CD8-positive, alpha-beta memory T cell (primary cell): ENCODE measurements at places on chromosomes 11 and 22. TPM values are rescaled to one million over a fixed set of nuclear protein-coding genes. Genes with fewer than 3 reads are reported as not detected.

DNA sequence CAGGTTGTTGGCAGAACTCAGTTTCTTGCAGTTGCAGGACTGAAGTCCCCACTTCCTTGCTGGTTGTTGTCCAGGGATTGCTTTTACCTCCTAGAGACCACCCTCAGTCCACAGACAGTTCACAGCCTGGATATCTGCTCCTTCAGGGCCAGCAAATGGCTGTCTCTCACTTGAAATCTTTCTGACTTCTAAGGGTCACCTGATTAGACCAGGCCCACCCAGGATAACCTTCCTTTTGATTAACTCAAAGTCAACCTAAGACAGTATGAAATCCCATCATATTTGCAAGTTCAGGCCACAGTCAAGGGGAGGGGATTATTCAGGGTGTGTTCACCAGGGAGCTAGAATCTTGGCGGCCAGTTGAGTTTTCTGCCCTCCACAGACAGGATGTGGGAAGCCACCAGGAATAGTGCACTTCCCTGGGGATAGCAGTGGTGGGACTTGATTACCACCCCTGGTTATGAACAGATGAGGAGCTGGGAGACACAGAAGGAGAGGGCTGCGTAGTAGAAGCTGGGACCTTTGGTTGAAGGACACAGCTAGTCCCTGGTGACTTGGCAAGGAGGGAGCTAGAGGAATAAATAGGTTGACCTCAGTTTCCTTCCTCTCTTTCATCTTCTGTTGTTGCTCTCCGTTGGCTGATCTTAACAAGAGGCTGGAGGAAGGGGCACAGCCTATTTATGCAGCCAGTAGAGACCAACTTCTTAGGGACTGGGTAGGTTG lies 33.4 kb downstream of the MIAT start:
- no peaks in the 10 kb centered on the region for H3K36me3 ChIP-seq
- H3K4me1 ChIP-seq, result peaks cover 28% of the 10 kb centered on the region
- no peak overlapping the region for H3K27ac ChIP-seq
- DNase-seq, result no peak

DNA sequence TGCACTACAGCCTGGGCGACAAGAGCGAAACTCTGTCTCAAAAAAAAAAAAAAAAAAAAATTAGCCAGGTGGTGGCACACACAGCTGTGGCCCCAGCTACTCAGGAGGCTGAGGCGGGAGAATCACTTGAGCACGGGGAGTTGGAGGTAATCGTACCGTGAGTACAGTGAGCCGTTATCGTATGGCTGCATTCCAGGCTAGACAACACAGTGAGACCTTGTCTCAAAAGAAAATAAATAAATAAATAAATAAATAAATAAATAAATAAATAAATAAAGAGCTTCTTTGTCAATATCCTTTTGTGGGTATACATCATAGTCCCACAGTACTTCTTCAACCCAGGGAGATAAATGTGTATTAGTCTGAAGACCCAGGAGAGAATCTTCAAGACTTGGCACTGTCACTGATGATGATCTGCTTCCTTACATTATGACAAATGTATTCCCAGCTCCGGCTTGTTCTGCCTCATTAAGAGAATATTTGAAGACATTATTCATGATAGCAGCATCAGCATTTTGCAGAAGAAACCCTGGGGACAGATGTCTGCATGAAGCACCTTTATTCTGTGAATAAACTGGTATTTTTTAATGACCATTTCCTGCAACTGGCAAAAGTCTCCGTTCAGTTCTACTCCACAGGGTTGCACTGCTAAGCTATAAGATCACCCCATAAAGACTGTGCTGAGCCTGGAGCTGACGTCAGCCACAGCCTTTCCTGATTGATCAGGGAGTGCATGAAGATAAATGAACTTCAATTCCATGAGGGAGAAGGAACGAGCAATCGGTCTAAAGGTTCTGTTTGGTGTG lies 1.6 kb upstream of the ACY3 start:
- H3K4me3 ChIP-seq, result no peak overlapping the region
- no peaks in the 10 kb centered on the region for H3K36me3 ChIP-seq

- no peaks in the 10 kb centered on the region for H3K4me1 ChIP-seq
- H3K4me3 ChIP-seq, result no peak overlapping the region
- no peaks in the 10 kb centered on the region for H3K36me3 ChIP-seq
- no peak overlapping the region for H3K27ac ChIP-seq
- no peak for DNase-seq
These were observed 752.9 kb downstream of the CNTN5 start for GRCh38 chr11:99773646-99774045.

DNA sequence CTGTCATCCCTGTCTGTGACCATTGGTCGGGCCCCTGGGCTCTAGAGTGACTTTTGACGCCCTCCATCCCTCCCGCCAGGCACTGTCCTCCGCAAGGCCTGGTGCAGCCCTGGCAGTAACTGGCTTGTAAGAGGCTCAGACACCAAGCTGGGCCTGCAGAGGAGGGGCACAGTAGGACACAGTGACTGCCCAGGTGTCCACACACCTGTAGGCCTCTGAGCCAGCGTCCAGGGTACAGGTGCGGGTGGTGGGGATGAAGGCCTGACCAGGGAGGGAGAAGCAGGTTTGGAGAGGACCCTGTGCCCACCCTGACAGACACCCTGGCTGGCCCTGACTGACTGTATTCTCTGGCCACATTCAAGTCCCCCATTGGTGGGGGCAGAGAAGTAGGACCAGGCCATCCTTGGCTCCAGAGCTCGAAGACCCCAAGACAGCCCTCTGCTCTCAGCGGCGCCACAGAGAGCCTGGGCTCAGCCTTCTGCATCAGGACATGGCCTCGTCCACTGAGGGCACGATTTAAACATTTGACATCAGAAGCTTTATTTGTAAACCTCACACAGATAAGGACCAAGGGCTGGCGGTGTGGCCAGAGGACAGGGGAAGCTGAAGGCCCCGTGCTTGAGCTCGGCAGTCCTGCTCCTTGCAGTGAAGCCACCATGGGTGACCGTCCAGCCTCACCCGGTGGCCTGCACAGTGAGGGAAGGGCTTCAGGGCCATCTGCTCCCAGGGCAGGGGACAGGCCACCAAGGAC lies 31.4 kb downstream of the PPIL2 start:
- peaks cover 51% of the 10 kb centered on the region for H3K36me3 ChIP-seq
- no peak overlapping the region for H3K27ac ChIP-seq
- no peaks in the 10 kb centered on the region for H3K4me1 ChIP-seq
- no peak for DNase-seq
- H3K27me3 ChIP-seq, result no peaks in the 10 kb centered on the region
- H3K4me3 ChIP-seq, result no peak overlapping the region

DNA sequence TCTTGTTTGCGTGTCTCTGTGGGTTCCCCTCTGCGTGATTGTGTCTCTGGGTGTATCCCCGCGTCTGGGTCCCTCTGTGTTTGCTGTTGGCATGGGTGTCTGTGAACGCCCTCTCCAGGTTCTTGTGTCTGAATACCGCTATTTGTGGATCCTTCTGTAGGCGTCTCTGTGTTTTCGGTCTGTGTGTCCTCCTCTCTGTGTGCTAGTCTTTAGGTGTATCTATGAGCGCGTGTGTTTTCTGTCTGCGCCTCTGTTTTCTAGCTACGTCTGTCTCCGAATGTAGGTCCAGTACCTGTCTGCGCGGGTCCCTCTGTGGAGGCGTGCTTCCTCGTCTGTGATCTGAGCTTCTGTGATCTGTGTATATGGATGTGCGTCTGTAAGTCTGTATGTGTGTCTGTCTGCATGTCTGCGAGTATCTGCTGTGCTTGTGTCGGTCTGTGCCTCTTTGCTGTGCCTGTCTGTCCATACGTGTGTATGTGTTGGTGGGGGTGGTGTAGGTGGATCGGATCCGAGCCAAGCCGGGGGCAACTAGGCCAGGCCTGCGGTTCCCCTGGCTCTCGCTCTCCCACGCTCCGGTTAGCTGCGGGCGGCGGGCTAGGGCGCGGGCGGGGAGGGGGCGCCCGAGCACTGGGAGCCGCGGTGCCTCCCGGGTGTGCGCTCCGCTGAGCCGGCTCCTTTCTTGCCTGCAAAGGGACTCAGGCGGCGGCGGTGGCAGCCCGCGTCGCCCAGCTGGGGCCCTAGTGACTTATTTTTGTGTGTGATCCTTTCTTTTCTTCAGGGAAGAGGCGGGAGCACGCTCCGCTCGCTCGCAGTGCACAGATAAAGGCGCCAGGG lies 105.3 kb upstream of the E2F8 start:
- no peak for DNase-seq
- H3K4me1 ChIP-seq, result no peaks in the 10 kb centered on the region
- H3K27ac ChIP-seq, result no peak overlapping the region
- no peaks in the 10 kb centered on the region for H3K36me3 ChIP-seq
- peaks cover 26% of the 10 kb centered on the region for H3K27me3 ChIP-seq
- no peak overlapping the region for H3K4me3 ChIP-seq

TRIM49 gene
- total RNA-seq, result not detected

CDK2AP2 gene
- total RNA-seq, result 60.7 TPM

- no peaks in the 10 kb centered on the region for H3K27me3 ChIP-seq
- no peak for DNase-seq
- no peak overlapping the region for H3K4me3 ChIP-seq
- H3K27ac ChIP-seq, result no peak overlapping the region
- no peaks in the 10 kb centered on the region for H3K4me1 ChIP-seq
These were observed 49.9 kb downstream of the BTG4 start for GRCh38 chr11:111462329-111462728.

GRCh38 chr11:13288375-13289029 lies 10.9 kb downstream of the BMAL1 start:
- no peak for DNase-seq
- no peaks in the 10 kb centered on the region for H3K36me3 ChIP-seq
- H3K27me3 ChIP-seq, result no peaks in the 10 kb centered on the region
- no peak overlapping the region for H3K4me3 ChIP-seq
- H3K27ac ChIP-seq, result no peak overlapping the region
- H3K4me1 ChIP-seq, result peaks cover 38% of the 10 kb centered on the region

DNA sequence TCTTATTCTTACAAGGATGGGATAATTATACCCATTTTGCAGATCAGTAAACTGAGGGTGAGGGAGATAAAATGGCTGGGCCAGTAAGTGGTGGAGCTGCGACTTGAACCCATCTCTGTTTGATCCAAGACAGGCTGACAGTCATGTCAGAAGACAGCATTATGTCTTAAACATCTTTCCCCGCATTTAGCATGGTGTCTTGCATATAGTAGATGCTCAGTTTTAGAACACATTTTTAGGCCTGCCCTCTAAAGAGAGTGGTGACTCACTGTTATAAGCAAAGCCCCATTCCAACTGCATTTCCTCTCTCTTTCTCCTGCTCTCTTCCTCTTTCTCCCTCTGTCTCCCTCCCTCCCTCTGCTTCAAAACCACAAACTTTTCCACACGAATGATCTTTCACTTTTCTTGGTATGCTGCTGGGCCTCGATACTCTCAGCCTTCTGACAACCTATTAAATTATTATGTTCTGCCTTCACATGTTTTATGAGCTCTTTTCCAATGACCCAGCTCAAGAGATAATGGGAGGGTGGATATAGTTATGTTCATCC lies 25.2 kb downstream of the CWC15 start:
- no peaks in the 10 kb centered on the region for H3K4me1 ChIP-seq
- no peaks in the 10 kb centered on the region for H3K36me3 ChIP-seq
- no peak overlapping the region for H3K4me3 ChIP-seq
- H3K27me3 ChIP-seq, result no peaks in the 10 kb centered on the region
- H3K27ac ChIP-seq, result no peak overlapping the region

DNA sequence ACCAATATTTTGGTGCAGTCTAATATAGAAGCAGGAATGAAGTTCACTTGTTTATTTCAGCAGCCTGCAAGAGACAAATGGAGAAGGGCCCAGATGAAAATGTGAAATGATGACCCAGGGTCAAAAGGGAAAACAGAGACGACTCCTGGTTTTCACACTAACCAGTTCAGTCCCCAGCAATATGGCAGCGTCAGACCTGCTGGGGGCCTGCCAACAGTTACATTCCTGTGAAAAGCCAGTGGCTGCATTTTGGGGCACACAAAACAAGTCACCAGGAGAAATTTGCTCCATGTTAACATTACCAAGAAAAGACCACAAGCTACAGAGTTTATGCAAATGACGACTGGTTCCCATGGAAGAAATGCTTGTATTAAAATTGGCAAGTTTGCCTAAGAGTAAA lies 80.2 kb downstream of the CCDC34 start:
- H3K4me3 ChIP-seq, result no peak overlapping the region
- no peak for DNase-seq
- no peak overlapping the region for H3K27ac ChIP-seq
- H3K4me1 ChIP-seq, result no peaks in the 10 kb centered on the region
- H3K27me3 ChIP-seq, result no peaks in the 10 kb centered on the region
- no peaks in the 10 kb centered on the region for H3K36me3 ChIP-seq

- H3K27me3 ChIP-seq, result no peaks in the 10 kb centered on the region
- H3K4me3 ChIP-seq, result no peak overlapping the region
- no peaks in the 10 kb centered on the region for H3K36me3 ChIP-seq
These were observed 72.8 kb downstream of the SCUBE1 start for GRCh38 chr22:43270314-43270908.

RFPL2 gene
- not detected for total RNA-seq

GUCY1A2 gene
- total RNA-seq, result not detected

GRCh38 chr22:50217543-50218152 lies 16.8 kb downstream of the SELENOO start:
- DNase-seq, result no peak
- no peak overlapping the region for H3K27ac ChIP-seq
- peaks cover 34% of the 10 kb centered on the region for H3K36me3 ChIP-seq
- no peak overlapping the region for H3K4me3 ChIP-seq

- H3K36me3 ChIP-seq, result no peaks in the 10 kb centered on the region
- H3K4me1 ChIP-seq, result no peaks in the 10 kb centered on the region
- H3K27ac ChIP-seq, result no peak overlapping the region
- no peak overlapping the region for H3K4me3 ChIP-seq
These were observed 67.5 kb upstream of the CCDC179 start for GRCh38 chr11:22927793-22928192.

GRCh38 chr22:36981247-36981775 lies 37.9 kb downstream of the TST start:
- peaks cover 11% of the 10 kb centered on the region for H3K4me1 ChIP-seq
- DNase-seq, result no peak
- no peak overlapping the region for H3K4me3 ChIP-seq
- H3K27me3 ChIP-seq, result no peaks in the 10 kb centered on the region
- no peak overlapping the region for H3K27ac ChIP-seq

CCDC157 gene
- total RNA-seq, result 2.7 TPM

DNA sequence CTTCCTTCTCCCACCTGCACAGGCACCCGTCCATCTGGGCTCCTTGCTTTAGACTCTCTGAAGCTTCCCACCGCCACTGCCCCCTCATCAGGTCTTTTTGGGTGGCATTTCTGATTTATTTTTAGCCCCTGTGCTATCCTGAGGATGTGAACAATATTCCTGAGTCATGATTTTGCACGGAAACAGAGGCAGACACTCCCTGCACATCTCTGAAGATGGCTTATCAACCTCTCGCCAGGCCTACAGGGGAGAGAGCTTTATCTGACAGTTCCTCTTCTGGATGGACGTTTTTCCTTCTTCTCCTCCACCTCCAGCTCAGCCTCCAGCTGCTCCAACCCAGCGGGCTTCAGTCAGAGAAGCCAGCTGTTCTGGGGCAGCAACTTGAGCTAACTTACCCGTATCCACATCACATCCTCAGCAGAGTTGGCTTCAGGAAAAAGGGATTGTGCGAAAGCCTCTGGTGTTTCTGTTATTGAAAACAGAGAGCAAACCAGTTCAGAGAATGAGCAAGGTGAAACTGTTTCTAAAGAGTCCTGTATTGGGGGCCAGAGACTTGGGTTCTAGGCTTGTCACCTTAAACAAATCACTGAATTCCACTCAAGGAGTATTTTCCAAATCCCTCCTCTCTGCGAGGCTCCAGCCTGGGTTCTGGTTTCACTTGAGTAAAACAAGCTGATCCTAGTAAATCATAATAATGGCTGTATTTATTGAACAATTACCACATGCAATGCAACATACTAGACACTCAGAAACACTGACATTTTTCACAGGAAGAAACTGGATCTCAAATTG lies 33.1 kb upstream of the ETS1 start:
- H3K36me3 ChIP-seq, result no peaks in the 10 kb centered on the region
- no peak overlapping the region for H3K27ac ChIP-seq
- no peaks in the 10 kb centered on the region for H3K27me3 ChIP-seq
- peaks cover 26% of the 10 kb centered on the region for H3K4me1 ChIP-seq
- DNase-seq, result no peak
